ENCODE measurements at places on chromosomes 1 and 21. TPM values are rescaled to one million over a fixed set of nuclear protein-coding genes. Genes with fewer than 3 reads are reported as not detected.

Gene USH2A
- total RNA-seq: not detected

Gene TTC39A
- total RNA-seq: 25.6 TPM

DNA sequence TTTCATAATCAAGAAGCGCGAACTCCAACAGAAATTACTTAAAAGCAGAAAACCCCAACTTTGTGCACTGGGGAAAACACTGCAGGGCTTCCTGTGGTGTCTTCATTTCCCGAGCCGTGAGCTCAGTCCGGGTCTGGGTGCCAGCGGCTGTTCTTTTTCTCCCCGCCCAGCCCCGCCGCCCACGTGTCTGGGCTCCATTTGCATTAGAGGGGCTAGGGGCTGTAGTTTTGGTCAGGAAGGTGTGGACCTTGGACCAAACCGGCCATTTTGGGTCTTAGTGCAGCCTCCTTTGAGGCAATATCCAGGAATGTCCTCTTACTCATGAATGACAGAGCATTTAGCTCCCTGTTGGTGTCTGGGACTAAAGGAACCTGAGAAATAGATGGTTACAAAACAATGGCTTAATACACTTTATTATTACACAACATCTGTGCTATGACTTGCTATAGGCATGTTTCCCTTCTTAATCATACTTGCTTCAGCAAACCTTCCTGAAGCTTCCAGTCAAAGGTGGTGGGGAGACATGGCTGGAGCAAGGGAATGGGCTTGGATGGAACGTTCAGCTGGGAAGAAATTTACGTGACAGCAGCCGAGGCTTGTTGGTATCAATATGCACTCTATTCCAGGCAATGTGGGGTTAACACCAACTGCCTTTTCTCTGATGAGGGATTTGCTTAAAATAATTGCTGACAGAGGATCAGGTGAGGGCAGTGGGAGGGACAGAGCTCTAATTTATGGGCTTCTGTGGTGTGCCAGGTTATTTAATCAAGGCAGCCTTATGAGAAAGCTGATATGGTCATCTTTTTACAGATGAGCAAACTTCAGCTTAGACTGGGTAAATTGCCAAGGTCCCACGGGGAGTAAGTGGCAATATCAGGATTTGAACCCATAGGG, 1.1 kb downstream of the AGTRAP start:
- peak; percentile 70 for DNase-seq

- DNase-seq: no peak
Measured at GRCh38 chr1:76402128-76402527, 327.6 kb downstream of the ST6GALNAC3 start.

- no peak for DNase-seq
Measured at GRCh38 chr21:28380241-28380640, 612.4 kb downstream of the LTN1 start.

Measured in Peyer's patch (tissue), 4 donors.